ENCODE measurements at places on chromosomes 3 and 15. TPM values are rescaled to one million over a fixed set of nuclear protein-coding genes. Genes with fewer than 3 reads are reported as not detected.

DNA sequence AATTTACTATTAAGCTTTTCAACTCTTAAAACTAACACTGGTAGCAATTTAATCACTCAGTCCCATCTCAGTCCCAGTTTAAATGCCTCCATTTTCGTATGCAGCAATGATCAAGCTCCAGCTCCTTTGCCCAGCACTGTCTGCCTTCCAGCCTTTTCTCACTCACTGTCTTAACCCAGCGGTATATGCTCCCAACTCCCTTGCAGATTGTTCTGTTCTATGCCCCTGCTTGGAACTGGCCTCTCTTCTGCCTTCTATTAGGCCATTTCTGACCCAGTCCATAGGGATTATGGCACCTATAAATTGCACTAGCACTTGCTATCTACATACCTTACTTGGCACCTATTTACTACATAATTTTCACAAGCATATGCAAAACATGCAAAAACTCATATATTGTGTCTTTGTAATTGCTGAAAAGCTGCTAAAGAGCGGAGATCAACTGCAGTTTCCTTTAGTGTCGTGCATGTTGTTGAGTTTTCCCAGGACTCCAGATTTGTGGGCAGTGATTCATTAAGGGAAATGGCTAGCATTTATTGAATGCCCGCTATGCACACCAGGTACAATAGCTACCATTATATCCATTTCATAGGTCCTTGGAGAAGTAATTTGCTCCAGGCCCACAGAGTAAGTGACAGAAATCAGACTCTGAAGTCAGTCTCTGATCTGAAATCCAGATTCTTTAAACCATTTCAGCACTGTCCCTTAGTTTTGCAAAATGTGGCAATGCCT, 24.4 kb downstream of the CRBN start:
- DNase-seq = no peak

The C3orf62 gene
- total RNA-seq = 3.2 TPM

- DNase-seq = no peak
Observed at GRCh38 chr15:98395974-98396610, 252.2 kb upstream of the IGF1R start.

- no peak for DNase-seq
Observed at GRCh38 chr3:125318167-125318865, 56.8 kb downstream of the ZNF148 start.

DNA sequence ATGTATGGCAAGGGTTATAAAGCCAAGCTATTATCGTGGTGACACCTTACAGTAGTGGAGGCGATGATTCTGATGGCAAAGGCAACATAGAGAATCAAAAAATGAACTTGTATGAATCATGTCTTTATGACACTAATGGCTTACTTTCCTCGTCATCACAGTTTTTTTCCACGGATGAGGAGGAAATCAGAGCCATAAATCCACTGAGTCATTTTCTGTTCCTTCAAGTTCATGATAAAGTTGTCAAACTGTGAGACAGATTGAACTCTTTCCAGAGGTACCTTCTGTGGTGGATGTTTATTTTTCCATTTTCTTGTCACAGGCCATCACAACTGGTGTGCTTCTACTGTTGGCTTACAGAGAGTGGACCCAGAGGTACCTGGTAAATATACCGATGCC, 8.5 kb downstream of the TMEM212 start:
- no peak for DNase-seq

DNA sequence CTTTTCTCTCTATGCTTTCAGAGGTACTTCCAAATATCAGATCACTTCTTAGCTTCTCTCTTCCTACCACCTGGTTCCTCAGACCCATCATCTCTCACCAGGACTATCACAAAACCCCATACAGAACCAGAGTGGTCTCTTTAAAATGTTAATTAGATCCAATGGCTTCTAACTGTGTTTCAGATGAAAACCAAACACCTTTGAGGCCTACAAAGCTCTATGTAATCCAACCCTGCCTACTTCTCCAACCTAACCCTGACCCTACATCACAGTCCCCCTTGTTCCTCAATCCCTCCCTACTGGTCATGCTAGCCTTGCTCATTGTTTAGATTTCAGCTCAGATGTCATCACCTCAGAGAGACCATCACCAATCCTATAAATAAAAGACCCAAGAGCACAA, 34.8 kb downstream of the SUMF1 start:
- DNase-seq = no peak

The TF gene
- 2.6 TPM for total RNA-seq

The GATM gene
- total RNA-seq = 59.0 TPM

GRCh38 chr15:96783746-96784145, 453.2 kb downstream of the NR2F2 start:
- no peak for DNase-seq

DNA sequence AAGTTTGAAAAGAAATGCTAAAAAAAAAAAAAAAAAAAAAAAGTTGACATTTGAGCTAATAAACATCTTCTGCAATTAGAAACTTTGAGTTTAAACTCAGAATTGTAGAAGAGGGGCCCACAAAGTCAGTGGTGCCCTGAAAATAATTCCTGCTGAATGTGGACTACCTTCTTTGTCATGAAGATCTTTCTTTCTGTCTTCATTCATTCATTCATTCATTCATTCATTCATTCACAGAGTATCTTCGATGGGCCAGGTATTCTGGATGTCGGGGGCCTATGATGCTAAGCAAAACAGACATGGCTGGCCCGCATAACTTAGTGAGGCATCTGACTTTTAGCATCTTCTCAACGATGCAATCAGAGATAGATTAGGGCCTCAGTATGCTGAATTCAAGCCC, 24.6 kb downstream of the ETV5 start:
- no peak for DNase-seq

DNA sequence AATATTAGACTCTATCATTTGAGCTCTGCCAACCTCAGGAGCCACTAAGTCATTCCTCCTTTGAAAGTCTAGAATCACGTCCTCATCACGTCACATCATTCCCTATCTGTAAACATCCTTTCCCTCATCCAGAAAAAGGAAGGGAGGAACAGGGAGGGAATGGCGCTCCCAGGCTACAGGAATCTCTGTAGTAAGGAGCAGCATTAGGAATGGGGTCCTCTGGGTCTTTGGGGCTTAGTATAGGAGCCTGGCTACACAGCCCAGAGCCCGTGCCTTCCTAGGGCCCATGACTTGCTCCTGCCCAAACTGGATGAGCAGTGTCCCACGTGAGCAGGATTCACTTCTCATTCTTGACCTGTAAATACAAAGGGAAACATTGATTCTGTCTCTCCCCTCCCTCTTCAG, 1.6 kb downstream of the TAGLN3 start:
- DNase-seq = no peak

DNA sequence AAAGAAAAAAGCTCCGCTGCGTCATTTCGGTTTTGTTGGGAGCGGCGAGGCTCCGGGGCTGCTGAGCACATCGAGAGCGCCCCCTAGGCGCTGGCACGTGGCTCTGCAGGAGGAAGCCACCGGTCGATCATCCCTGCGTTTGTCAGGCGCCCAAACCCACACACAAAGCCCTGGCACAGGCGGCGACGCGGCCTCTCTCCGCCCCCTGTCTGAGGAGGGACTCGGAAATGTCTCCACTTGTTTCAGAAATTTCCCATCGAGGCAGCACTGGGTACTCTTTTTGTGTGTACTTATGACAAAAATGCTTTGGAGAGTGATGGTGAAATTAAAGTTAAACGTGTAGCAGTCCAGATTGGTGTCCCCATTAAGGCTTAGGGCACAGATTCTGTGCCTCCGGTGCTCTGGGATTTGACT, 407.3 kb upstream of the ONECUT1 start:
- peak; percentile 43 for DNase-seq

DNA sequence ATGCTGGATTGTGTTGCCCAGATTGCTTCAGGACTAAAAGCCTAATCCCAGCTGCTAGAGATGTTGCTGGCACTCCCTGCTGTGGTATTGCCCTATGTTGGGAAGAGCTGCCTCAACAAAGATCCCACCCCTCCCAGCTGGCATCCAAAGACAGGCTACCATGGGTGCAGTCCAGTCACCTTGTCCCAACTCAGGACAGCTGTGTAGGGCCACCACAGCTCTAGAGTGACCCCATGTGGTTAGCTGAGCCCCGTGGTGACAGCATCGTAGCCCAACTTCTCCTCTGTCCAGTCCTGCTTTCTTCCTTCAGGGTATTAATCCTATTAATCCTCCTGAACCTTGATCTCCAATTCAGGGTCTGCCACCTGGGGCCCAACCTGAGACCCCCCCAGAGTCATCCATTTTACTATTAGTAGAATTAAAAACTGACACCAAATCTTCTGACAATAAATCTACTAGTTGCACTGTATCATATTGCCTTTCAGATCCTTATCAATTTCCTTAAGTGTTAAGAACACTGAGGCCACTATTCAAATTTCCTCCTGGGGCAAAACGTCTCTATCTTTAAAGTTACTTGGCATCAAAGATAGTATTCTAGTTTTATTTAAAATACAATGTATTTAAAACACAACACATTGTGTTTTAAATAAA, 83.5 kb downstream of the AQP9 start:
- no peak for DNase-seq

DNA sequence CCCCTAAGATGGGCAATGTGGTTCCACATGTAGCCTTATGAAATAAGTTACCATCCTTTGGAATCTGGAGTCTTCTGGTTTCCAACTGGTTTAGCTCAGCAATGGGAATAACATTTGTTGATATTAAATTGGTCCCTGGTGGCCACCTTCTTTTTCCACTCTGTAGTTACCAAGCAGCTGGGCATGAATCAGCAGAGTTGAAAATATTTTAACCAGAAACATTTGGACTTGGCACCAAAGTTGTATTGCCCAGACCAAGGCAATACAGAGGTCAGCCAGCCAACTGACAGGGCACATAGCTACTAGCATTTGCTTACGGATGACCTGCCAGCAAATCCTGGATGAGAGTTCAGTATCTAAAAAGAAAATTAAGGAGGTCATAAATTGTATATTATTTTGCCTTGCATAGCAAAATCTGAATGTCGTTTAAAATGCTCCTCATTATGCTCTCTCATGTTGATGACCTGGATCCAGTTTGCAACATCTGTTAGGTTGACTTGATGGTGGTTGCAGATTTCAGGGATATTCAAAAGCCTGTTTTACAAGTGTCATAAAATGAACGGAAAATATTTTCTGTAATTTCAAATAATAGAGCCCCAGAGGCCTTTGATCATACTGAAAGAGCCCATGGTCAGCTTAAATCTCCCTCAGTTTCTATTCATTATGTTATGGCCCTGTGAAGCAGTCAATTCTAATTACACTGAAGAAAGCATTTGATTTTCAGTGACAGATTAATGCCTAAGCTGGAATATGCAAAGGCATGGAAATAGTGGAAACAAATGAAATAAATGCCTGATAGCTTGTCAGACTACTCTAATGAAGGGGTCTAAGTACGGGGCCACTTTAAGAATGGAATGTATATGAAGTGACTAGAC, 54.6 kb downstream of the PPM1L start:
- DNase-seq = no peak

DNA sequence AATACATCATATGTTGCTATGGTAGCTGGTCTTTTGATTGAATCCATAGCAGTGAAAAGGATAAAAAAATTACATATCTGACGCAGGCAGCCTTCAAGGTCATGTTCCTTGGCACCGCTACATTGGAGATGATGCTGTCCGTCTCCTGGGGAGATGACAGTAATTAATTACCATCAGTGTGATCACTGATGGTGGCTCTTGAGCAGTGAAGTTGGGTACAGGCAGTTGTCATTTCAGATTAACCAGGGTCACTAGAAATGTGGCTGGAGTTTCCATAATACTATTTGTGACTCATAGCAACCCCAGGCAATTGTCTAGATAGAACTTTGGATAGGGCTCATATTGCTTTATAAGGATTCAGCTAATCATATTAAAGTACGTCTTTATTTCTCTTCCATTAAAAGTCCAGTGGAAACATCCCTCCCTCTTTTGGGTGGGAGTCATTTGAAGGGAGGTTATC, 136.3 kb downstream of the THSD4 start:
- DNase-seq = no peak

- no peak for DNase-seq
Observed at GRCh38 chr3:78988324-78988723, 779.5 kb downstream of the ROBO1 start.

The NEK4 gene
- 14.6 TPM for total RNA-seq

DNA sequence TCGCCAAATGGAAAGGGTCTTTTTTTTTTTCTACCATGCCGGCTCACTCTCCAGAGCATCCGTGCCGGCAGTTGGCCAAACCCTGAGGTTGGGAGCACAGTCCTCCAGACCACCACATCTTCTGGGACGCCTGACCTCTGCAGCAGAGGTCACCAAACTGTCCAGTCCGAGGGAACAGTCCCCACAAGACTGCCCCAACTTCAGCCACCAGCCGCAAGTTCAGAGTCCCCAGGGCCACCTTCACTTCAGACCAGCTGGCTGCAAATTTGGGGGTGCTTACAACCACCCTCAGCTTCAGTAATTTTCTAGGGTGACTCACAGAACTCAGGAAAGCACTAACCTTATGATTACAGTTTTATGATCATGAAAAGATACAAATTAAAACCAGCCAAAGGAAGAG, 28.9 kb downstream of the PLA2G4D start:
- DNase-seq = no peak

DNA sequence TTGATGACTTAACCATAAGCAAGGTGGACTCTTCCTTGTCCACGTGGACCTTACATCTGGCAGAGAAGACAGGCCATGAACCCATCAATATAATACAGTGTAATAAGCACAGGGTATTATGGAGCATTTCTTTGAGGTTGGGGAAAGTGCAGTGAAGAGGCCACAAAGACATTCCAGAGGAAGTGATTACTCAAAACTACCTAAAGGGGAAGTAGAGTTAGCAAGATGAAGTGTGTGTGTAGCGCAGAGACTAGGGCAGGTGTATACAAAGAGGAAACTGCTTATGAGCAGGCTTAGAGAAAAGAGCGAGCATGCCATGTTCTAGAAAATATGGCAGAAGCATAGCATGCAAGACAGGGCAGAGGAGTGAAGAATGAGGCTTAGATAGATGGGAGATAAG, 17.9 kb downstream of the CP start:
- DNase-seq = no peak

GRCh38 chr15:73244333-73244732, 124.4 kb downstream of the HCN4 start:
- no peak for DNase-seq

GRCh38 chr15:88322461-88322860, 65.9 kb upstream of the NTRK3 start:
- no peak for DNase-seq

- no peak for DNase-seq
Observed at GRCh38 chr15:40891810-40892446, 2.3 kb upstream of the VPS18 start.

DNA sequence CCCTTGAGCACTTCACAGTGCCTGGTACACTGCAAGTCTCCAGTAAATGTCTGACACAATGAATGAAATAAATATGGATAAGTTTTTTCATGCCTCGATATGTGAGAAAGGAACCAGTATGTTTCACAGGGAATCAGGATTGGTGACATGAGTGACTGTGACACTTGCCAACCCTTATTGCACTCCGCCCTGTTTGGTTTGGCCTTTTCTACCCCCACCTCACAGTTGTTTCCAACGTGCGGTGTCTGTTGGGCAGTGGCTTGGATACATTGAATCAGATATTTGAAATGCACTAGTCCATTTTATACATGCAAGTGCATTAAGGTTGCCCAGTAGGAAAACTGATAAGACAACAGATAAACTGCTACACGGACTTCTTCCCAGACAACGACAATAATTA, 2.0 kb downstream of the NPHP3 start:
- DNase-seq = no peak

- no peak for DNase-seq
Observed at GRCh38 chr3:182585532-182586150, 207.7 kb upstream of the ATP11B start.
